A549 treated with DMSO at 1 μM for 4 hours (cell line): ENCODE measurements at places on chromosomes 5 and 9. TPM values are rescaled to one million over a fixed set of nuclear protein-coding genes. Genes with fewer than 3 reads are reported as not detected.

TBC1D2 gene
- total RNA-seq: 9.2 to 11.2 TPM (median 10.3 TPM) in 5 replicates

LCN2 gene
- total RNA-seq: 2.2 to 6.1 TPM (median 3.3 TPM) in 5 replicates

THBS4 gene
- total RNA-seq: 0.23 TPM in 1 of 5 replicates, not detected in the others

FEM1C gene
- total RNA-seq: 6.5 to 8.0 TPM (median 7.5 TPM) in 5 replicates

BRD8 gene
- total RNA-seq: 50.3 to 59.3 TPM (median 57.1 TPM) in 5 replicates

DIPK1B gene
- 7.1 to 10.2 TPM (median 8.0 TPM) in 5 replicates for total RNA-seq

TMEM215 gene
- total RNA-seq: not detected in 5 replicates

C9orf72 gene
- total RNA-seq: 3.6 to 5.7 TPM (median 4.4 TPM) in 5 replicates

P4HA2 gene
- total RNA-seq: 36.9 to 45.1 TPM (median 42.4 TPM) in 5 replicates

PHYHD1 gene
- total RNA-seq: 0.17 TPM in 1 of 5 replicates, not detected in the others

CD180 gene
- not detected in 5 replicates for total RNA-seq

MCIDAS gene
- 1.7 to 3.2 TPM (median 2.3 TPM) in 5 replicates for total RNA-seq

TAF11L14 gene
- total RNA-seq: not detected in 5 replicates

PSMB7 gene
- 308 to 376 TPM (median 328 TPM) in 5 replicates for total RNA-seq

ADAMTS13 gene
- 0.49 to 0.82 TPM (median 0.52 TPM) in 5 replicates for total RNA-seq

PCDHGA5 gene
- 0.07 to 0.22 TPM (median 0.18 TPM) in 5 replicates for total RNA-seq

SMIM33 gene
- total RNA-seq: not detected in 5 replicates
